Osteocyte (in vitro differentiated cells): ENCODE measurements at places on chromosomes 6 and 20. TPM values are rescaled to one million over a fixed set of nuclear protein-coding genes. Genes with fewer than 3 reads are reported as not detected.

- DNase-seq, result no peak
Measured at GRCh38 chr6:2839195-2839981, 2.3 kb downstream of the SERPINB1 start.

GRCh38 chr20:38651154-38651553, 49.5 kb downstream of the ARHGAP40 start:
- DNase-seq, result no peak

- no peak for DNase-seq
Measured at GRCh38 chr6:75579951-75580350, 21.7 kb upstream of the SENP6 start.

GRCh38 chr6:62980724-62981123, 230.5 kb upstream of the FKBP1C start:
- DNase-seq, result no peak

GRCh38 chr20:32482442-32483261, 102.5 kb downstream of the NOL4L start:
- no peak for DNase-seq

- DNase-seq, result no peak
Measured at GRCh38 chr20:17314264-17314663, 87.4 kb downstream of the PCSK2 start.

DNA sequence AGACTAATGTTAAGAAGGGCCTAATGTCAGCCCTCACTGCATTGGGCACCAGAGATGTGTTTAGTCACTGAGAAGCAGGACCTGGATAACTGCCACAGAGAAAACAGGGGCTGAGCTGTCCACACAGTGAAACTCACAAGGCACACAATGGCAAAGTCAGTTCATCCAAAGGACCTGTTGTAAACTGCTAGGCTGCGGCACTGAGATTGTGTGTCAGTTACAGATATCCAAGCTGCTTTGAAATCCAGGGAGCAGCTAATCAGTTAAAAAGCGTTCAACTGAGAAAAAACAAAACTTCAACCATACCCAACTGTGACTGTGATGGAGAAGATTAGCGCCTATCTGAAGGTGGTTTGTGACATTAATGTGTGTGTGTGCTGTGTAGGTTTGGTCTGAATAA, 27.8 kb upstream of the TMEM14A start:
- DNase-seq, result no peak

DNA sequence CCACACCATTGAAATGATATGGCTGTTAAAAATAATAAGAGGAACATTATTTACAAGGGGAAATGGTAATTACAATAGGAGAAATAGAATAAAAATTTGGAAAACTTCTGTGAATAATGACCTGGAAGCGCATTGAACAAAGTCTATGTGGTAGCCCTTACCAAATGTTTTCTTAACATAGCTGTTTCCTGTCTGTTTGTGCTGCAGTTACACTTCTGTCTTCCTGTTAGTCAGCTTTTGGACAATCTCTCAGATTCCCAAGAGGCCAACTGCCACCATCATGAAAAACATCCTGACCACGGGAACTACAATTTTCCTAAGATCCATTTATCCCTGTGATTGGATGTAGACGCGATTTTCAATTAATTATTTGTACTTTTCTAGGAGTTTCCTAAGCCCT, 754.4 kb upstream of the MARCKS start:
- no peak for DNase-seq

DNA sequence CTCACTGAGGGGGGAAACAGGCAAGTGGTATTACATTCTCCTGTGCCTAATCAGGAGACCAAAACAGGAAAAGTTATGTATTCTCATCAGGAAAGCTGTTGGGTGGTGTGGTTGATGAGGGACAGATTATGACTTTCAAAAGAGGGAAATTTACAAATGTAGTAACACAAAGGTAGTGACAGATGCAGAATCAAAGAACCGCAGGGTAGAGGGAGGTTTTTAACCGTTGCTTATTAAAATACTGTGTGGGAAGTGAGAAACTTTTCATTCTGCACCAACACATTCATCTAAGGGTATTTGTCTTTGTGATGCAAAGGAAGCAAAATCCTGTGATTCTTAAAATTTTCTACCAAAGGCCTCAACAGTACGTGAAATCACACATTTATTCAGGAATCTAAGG, 288.2 kb upstream of the MAN1A1 start:
- DNase-seq, result no peak

DNA sequence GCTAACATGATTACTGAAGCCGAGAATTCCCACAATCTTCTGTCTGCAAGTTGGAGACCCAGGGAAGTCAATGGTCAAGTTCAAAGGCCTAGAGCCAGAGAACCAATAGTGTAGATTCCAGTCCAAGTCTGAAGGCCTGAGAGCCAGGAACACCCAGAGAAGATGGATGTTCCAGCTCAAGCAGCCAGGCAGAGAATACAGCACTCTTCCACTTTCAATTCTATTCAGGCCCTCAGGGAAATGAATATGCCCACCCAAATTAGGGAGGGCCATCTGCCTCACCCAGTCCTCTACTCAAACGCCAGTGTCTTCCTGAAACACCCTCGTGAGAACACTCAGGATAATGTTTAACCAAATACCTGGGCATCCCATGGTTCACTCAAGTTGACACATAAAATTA, 123.5 kb downstream of the THBS2 start:
- DNase-seq, result no peak

- no peak for DNase-seq
Measured at GRCh38 chr20:801678-802077, 31.8 kb upstream of the FAM110A start.

DNA sequence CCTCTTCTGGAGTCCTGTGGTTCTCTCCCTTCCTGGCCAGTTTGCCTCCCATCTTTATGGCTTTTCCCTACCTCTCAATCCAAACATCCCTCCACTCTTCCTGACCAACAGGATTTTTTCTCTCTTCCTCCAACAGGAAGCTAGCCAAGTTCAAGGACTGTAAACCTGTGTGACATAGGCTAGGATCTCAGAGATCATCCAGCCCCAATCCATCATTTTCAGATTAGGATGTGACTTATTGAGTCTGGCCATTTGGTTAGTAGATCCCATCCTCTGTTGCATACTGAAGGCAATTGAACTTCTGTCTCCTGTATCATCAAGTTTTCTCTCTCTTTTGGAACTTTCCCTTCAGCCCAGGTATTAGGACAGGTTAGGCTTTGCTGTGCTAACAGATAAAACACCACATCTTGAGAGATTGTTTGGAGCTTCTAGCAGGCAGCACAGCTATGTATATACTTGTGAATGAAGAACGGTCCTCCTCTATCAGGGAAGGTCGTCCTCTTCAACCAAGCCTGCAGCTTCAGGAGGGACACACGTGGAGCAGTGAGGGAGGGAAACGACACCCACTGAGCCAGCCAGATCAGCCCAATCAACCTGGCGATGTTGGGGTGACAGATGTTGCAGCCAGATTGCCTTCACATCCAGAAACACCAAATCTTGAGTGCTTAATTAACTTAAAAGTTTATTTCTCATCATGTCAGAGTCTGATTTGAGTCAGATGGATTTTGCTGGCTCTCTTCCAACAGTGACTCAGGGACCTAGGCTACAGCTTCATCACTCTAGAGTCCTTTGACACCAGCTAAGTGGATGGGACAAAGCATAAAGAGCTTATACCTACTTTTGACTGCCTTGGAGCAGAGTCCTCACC, 106.8 kb downstream of the GJA10 start:
- no peak for DNase-seq

- no peak for DNase-seq
Measured at GRCh38 chr6:136550330-136551071, at the start of gene MAP7. TSS of gene MAP7 (minus strand) at chr6:136550422. CDS start at chr6:136550408, 14 bp downstream.

GRCh38 chr6:105867821-105868220, 218.3 kb upstream of the PRDM1 start:
- DNase-seq, result no peak

DNA sequence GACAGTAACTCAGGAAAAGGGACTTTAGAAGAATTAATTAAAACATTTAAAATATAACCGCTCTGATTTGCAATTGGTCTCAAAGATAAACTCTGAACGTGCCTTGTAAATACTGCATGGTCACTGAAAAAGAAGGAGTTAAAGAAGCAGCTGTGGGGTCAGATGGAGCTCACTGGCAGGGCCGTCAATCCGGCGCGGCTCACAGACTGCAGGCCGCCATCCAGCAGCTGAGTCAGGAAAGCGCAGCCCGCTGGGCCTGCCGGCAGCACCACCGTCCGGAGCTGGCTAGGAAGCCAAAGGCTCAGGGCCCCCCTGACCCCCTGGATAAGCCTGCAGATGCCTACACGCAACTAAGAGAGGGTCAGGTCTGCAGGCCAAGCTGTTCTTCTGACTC, 54.2 kb upstream of the FRMD1 start:
- peak; percentile 83 for DNase-seq

- no peak for DNase-seq
Measured at GRCh38 chr6:23403460-23403859, 722.6 kb upstream of the NRSN1 start.

DNA sequence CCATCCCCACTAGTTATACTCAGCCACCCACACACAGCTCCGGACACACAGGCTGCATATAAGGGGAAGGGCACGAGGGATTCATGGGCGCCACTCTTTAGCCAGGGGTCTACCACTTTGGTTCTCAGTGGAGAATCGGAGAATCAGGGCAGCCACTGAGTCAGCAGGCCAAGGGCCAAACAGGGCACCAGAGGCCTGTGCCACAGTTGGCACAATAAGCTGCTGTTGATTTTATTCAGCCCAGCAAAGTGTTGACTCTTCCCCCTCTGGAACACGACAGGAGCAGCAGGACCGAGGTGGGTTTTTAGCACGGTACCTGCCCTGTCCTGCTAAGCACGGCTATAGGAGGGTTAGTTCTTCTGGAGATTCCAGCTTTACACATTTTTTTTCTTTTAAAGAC, 48.3 kb downstream of the GJA10 start:
- DNase-seq, result no peak

SSTR4 gene
- total RNA-seq, result not detected in 2 replicates

KHDC1L gene
- total RNA-seq, result not detected in 2 replicates

ID1 gene
- 8.2 TPM in 2 replicates for total RNA-seq

CST5 gene
- total RNA-seq, result not detected in 2 replicates

CST11 gene
- not detected in 2 replicates for total RNA-seq

ACSS1 gene
- 7.6 and 8.2 TPM in 2 replicates for total RNA-seq

GPR63 gene
- 0.31 and 0.48 TPM in 2 replicates for total RNA-seq

DDX43 gene
- not detected in 2 replicates for total RNA-seq

TPD52L1 gene
- 7.2 and 9.9 TPM in 2 replicates for total RNA-seq

ENPP5 gene
- total RNA-seq, result not detected in 2 replicates

HLA-DPA1 gene
- total RNA-seq, result 1.8 and 2.0 TPM in 2 replicates
